ENCODE measurements at places on chromosomes 16 and 17.
A peak's percentile ranks its signal among the peaks of the same experiment; 100 is the strongest.

DNA sequence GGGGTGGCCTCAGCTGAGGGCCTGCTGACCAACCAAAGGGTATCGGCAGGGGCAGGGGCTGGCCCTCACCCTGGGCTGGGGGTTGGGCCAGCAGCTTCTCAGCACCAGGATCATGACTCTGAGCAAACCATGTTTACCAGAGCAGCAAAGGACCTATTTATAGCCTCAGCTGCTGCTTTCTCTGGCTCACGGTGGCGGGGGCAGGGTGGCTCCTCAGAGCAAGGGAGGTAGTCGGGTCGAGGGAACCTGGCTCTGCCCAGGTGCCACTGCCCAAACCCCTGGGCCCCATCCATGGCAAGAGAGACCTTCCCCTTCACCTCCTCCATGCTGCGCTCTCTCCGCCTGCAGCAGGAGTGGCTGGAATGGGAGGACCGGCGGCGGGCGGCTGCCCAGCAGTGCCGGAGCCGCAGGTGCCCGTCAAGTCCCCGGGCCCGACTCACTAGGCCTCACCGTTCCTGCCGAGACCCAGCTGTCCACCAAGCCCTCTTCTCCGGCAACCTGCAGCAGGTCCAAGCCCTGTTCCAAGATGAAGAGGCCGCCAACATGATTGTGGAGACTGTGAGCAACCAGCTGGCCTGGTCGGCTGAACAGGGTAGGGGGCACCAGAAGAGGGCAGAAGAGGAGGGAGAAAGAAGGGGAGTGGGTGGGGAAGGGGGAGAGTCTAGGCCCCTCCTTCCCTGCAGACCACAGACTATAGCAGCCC, at the start of gene ASB16:
Gene ASB16, plus strand, starts transcription at position 206 of the 703 bp plus-strand sequence. Its CDS starts 86 bp downstream, at position 292.
- no peak for DNase-seq

DNA sequence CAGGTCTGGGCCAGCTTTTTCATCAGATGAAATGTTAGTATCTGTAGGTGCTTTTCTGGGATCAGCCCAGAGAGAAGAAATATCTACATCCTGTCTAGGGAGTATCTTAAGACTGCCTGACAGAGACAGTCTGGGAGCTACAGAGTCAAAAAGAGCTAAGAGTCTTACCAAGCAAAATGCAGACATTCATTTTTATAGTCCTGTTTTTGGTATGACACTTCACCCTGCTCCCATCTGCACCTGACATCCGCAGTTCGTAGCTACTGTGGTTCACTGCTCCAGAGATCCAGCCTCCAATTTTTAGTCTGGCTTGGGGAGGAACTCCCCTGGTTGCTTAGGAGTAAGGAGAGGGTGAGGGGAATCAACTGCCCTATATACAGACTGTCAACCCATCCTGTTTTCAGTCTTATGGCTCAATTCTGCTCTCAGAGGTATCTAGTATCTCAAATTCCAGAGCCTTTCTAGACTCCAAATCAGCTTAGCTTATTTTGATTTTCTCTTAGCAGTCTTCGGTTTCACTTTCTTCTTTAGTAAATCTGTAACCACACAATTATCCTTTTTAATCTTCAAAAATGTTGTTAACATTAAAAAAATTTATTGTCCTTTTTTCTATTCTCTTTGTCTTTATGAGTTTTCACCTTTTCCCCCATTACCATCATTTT, 97.8 kb downstream of the TMEM100 start:
- no peak for DNase-seq

GRCh38 chr17:32136856-32137255, 5.4 kb upstream of the RHOT1 start:
- no peak for DNase-seq

- no peak for DNase-seq
Measured at GRCh38 chr16:81067166-81067565, 9.9 kb downstream of the C16orf46 start.

DNA sequence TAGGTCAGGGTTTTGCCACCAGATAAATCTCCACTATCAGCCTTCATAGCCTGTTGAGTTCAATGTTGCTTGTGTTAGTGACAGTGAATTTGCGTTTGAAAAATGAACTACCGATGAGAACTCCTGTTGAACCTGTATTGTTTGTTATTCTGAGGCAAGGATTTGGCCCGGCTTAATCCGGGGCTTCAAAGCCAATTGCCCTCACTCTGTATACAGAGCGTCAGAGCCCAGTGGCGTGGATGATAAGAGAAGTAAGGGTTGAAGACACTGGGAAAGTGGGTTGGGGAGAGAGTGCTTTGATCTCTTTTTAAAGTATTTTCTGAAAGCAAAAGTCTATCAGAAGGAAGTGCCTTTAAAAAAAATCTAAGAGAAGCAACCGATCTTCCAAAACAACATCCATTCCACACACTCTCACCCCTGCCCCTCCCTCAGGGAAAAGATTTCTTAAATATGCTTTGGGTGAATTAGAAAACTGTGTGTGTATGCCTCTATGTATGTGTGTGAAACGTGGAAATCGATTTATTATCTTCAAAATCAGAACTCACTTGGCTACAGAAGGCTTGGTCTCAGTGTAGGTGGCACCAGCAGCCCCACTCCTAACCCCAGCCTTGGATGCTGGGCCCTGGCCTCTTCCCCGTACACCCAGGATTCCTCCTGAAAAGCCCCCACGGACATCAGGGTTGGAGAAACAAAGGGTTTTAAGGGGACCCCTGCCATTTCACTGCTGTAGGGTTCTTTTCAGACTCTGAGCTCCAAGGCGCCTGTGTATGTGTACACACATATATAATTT, 8.8 kb downstream of the TBX4 start:
- no peak for DNase-seq

- DNase-seq: no peak
Measured at GRCh38 chr16:27401768-27402568, at the start of gene IL21R. Gene IL21R, plus strand, starts transcription at chr16:27402174. Its CDS starts 27,898 bp downstream, at chr16:27430072.

- no peak for DNase-seq
Measured at GRCh38 chr17:42286411-42287221, 1.7 kb upstream of the STAT5A start.

DNA sequence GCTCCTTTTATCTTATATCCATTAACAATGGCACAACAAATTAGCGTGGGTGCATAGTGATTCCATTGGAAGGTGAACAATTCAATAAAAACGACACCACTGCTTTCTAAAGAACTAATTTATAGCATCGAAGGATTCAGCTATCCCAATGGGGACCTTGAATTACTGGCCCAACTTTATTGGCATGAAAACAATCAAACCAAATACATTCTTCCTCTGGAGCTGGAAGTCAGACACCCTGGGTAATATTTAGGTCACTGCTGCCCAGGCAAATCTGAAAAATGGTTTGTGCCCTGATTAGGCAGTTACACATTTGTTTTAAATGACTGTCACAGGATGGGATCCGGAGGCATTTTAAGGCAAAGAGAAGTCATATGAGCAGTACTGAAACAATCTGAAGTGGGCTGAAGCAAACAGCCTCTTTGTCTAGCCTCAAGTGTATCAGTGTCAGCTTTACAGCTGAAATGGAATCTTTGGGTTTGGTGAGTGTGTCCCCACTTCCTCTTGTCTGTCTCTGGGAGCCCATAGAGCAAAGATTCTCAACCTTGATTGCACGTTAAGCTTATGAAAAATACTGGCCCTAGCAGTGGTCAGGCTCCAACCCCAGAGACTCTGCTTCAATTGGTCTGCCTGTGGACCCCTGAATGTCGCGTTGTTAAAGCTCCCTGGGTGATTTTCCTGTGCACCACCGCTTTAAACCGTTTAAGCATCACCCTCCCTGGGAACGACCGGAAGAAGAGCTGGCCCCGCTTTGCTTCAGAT, 30.3 kb downstream of the CDK5R1 start:
- DNase-seq: no peak

- no peak for DNase-seq
Measured at GRCh38 chr17:81940538-81941483, 3.7 kb upstream of the PYCR1 start.

DNA sequence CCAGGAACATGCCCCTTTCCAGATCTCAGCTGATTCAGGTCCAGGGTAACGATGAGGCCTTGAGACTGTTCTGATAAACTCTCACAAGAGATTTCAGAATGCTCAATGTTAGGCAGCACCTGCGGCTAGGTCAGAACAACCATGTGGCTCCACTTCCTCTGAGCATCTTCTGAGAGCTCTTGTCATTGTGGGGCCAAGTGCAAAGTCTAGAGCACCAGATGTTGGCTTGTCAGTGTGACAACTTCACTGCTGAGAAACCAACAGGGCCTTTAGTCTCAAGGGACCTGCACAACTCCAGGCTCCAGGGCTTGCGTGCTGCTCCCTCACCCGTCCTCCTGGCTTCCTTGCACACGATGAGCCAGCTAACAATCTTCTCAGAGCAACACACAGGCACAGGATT, 29.0 kb downstream of the FCSK start:
- DNase-seq: no peak

DNA sequence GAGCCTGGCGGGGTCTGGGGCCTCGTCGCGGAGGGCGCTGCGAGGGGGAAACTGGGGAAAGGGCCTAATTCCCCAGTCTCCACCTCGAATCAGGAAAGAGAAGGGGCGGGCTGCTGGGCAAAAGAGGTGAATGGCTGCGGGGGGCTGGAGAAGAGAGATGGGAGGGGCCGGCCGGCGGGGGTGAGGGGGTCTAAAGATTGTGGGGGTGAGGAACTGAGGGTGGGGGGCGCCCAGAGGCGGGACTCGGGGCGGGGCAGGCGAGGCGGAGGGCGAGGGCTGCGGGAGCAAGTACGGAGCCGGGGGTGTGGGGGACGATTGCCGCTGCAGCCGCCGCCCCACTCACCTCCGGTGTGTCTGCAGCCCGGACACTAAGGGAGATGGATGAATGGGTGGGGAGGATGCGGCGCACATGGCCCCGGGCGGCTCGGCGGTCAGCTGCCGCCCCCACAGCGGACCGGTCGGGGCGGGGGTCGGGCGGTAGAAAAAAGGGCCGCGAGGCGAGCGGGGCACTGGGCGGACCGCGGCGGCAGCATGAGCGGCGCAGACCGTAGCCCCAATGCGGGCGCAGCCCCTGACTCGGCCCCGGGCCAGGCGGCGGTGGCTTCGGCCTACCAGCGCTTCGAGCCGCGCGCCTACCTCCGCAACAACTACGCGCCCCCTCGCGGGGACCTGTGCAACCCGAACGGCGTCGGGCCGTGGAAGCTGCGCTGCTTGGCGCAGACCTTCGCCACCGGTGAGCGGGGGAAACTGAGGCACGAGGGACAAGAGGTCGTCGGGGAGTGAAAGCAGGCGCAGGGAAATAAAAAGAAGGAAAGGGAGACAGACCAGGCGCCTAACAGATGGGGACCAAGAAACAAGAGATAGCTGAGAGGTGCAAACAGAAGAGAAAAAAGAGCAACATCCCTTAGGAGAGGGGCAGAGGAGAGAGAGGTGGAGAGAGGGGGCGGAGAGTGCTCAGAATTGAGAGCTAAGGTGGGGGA, at the start of gene PNMT:
Gene PNMT, plus strand, starts transcription at position 509 of the 980 bp plus-strand sequence. Its CDS starts 23 bp downstream, at position 532.
- peak; percentile 17 for DNase-seq

DNA sequence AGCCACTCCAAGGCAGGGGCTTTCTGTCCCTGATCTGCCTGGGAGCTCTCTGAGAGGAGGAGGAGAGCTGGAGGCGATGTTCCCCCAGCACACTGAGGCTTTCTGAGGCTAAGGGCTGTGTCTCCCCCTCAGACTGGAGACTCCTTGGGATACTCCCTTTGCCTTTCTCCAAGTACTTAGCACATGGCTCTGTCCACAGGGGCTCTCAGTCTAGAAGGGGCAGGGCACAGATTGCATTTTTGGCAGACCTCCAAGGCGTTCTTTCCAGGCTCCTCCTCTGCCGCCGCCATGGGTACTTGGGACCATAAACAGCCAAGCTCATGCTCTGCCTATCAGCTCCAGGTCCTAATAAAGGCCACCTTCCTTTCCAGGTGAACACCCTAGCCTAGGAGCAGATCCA, 1.8 kb upstream of the GIP start:
- no peak for DNase-seq

GRCh38 chr17:75244133-75244866, 17.1 kb downstream of the GGA3 start:
- no peak for DNase-seq

- no peak for DNase-seq
Measured at GRCh38 chr17:35146214-35146833, 1.3 kb upstream of the UNC45B start.

DNA sequence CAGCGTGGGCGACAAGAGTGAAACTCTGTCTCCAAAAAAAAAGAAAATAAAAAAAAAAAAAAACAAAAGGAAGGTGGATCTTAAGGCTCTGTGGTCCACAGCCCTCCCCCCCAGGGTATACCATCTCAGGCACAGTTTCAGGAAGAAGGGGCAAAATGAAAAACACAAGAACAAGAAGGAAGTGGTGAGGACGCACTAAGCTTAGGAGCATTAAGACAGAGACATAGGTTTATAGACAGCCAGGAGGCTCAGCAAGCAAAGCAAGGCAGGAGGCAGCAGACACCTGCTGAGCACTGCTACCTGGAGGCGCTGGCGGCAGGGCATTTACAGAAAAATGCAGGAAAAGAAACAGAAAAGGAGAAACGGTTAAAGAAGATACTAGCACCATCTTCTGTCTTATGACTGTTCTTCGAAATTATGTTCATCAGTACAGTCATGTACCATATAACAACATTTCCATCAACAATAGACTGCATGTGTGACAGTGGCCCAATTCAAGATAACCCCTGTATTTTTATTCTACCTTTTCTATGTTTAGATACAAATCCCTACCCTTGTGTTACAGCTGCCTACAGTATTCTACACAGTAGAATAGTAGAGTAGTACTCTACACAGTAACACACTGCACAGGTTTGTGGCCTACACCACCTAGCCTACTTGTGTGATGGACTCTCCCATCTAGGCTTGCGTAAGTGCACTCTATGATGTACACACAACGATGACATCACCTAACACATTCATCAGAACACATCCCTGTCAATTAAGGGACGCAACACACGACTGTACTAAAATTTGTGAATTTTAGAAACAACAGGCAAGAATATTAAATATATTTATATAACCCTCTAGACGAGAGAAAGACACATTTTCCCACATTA, 62.5 kb downstream of the XPO6 start:
- no peak for DNase-seq

DNA sequence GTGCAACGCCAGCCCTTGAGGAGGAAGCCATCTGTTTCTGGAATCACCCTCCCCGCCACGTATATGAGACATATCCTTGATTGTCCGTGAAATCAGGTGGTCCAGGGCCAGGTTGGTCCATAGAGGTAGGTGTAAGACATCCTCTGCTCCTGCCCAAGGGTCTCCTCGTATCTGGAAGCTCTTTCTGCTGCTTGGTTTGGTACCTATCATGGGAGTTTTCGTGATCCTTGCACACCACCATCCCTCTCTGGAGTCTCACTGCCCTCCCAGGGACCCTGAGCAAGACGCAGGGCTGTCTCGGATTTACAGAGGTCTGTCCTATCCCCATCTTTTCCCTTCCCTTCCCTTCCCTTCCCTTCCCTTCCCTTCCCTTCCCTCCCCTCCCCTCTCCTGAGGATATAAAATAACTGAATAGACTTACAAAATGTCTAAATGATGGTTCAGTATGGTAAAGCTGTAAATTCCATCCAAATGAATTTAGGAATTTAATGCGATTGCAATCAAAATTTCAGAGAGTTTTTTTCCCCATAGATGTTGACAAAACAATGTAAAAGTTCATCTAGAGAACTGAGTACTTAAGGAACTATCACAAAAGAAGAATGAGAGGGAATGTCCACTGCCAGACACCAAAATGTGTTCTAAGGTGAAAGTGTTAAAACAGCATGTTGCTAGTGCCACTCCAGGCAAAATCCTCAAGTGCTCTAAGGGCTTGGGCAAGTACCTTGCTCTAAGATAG, 2.0 kb upstream of the CCDC42 start:
- DNase-seq: no peak

Measured in C1 segment of cervical spinal cord (tissue), 14 donors.